AG20443 (cell line): ENCODE measurements at places on chromosomes 6 and 20.
A peak's percentile ranks its signal among the peaks of the same experiment; 100 is the strongest.

GRCh38 chr6:146267447-146267846 lies 238.6 kb downstream of the GRM1 start:
- no peak for DNase-seq

- DNase-seq, result no peak
Measured at GRCh38 chr20:4887586-4887985, 113.7 kb downstream of the SLC23A2 start.

DNA sequence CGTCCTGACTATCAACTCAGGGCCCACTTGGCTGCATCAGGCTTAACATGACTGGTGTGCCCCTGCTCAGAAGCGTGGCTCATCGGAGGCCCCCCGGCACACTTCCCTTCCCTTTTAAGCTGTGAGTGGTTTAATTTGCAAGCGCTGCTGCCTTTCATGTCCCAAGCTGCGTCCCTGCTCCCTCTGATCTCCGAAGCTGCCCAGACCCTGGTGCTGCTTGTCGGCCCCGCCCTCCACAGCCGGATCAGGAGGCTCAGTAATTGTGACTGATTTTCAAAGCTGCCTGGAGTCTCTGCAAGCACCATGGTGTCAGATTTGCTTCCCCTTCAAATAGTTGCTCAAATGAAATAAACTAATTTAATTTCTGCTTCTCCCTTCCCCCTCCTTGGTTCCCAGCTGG lies 71.1 kb downstream of the CDH22 start:
- no peak for DNase-seq

DNA sequence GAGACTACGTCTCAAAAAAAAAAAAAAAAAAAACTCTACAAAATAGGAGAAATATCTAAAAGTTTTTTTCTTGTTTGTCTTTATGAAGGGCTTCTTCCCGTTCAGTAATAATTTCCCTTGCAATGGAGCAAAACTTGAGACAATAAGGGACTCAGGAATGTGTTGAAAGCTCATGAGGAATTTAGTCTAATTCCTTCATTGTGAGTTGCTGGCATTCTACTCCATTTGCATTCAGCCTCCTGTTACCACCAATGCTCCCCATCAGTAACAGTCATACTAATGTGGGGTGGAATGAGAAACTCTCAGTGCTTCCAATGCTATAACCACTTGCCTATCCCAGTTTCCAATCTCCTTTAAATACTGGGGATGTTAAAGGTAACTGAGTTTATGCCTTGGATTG lies 576.7 kb upstream of the AGPAT4 start:
- peak; percentile 41 for DNase-seq

DNA sequence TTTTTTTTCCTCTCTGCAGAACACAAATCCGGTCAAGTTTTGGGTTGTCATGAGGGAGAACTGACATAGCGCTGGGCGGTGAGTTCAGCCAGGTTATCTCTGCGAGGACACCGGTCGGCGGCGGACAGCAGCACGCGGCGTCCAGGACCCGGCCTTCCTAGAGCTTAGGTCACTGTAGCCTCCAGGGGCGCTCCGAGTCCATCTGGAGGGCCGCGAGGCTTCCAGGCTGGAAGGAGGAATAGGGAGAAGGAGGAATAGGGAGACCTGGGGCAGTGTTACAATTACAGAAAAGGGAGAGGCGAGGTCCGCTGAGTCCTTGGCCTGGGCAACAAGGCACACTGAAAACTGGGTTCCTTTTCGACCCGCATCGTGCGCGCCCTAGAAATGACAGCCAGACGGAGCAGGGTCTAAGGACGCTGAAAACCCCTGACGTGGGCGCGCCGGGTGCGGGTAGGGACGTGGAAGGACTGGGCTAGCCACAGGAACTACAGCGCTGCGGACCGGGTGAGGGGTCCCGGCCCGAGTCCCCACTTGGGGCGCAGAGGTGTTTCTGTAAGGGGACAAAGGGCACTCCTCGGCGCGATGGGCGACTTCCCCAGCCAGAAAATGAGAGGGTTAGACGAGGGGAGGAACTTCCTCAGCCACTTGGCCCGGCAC lies 536 bp upstream of the FNDC1 start:
- DNase-seq, result peak; percentile 80

- DNase-seq, result no peak
Measured at GRCh38 chr6:48027704-48028435, 83.1 kb downstream of the PTCHD4 start.

GRCh38 chr6:158519761-158520160 lies 40.1 kb upstream of the TMEM181 start:
- no peak for DNase-seq

DNA sequence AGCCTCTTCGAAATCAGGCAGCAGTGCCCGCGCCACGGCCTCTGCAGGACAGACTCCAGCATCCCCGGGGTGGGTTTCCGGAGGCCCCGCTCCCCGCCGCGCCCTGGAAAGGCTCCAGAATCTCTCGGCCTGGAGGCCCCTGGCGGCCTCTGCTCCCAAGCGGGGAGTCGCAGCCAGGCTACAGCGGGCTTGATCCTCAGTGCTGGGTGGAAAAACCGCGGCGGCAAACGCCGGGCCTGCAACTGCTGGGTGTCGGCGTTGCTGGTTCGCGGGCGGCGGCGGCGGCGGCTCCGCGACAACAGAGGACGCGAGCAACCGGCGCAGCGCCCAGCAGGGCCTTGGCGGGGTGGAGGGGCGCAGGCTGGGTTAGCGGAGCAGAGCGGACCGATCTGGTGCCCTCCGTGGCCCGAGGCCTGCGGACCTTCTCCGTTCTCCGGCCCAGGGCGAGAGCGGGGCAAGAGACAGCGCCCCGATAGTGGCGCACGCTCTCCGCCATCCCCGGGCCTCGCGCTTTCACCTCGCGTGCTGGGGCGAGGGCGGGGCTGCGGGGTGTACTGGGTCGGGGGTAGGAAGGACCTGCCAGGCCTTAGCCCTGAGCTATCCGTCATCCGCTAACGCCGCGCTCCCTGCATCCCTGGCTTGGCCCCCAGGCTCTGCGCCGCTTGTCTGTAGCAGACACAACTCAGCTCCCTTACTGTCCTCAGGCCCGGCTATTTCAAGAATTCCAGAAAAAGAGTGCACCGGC lies 3.4 kb upstream of the ZNF292 start:
- DNase-seq, result peak; percentile 62

- peak; percentile 35 for DNase-seq
Measured at GRCh38 chr6:155066361-155066760, 71.2 kb downstream of the TIAM2 start.

GRCh38 chr20:19301843-19302242 lies 89.4 kb downstream of the SLC24A3 start:
- no peak for DNase-seq

- no peak for DNase-seq
Measured at GRCh38 chr6:169904051-169904922, 152.9 kb downstream of the ERMARD start.

GRCh38 chr6:80173411-80173810 lies 66.9 kb downstream of the BCKDHB start:
- DNase-seq, result no peak

DNA sequence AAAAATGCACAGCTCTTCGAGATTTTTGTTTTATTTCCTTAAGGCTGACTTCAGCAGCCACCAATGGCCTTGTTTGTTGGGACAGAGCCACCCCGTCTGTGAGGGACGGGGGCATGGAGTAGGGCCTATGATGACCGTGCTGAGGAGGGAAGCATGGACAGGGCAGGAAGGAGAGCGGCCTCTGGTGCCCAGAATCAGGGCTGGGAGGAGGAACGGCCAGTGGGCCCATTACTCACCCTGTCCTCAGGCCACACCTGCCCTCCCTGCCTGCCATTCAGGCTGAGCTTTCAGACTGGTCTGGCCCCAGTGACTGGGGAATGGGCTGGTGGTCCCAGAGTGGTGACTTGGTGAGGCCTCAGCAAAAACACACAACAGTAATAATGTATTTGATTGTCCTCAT lies 104.4 kb downstream of the SMOC2 start:
- no peak for DNase-seq

GRCh38 chr20:47611785-47612184 lies 110.1 kb downstream of the NCOA3 start:
- DNase-seq, result no peak

DNA sequence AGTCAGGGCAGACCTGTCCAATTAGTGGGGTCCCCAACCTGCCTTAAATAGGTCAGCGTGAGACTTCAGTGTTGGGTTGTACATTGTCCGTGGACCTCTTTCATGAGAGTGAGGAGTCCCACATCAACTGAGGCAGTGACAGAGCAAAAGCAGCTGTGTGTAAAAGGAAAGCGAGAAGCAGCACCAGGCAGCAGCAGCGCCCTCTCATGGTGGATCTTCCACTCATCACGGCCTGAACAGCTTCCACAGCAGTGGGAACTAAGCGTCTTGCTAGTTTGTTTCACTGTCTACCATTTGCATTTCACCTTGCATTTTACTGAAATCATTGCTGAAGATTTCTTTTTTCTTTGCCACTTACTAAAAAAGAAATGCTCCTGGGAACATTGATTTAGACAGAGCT lies 333.8 kb downstream of the PKHD1 start:
- DNase-seq, result no peak

- DNase-seq, result no peak
Measured at GRCh38 chr6:162821102-162821501, 93.3 kb downstream of the PACRG start.

GRCh38 chr20:45223136-45223535 lies 2.0 kb downstream of the SEMG2 start:
- no peak for DNase-seq

GRCh38 chr20:21393816-21394519 lies 3.4 kb downstream of the NKX2-4 start:
- no peak for DNase-seq

- peak; percentile 49 for DNase-seq
Measured at GRCh38 chr20:20549704-20550103, 162.7 kb downstream of the RALGAPA2 start.

GRCh38 chr6:56386717-56387116 lies 139.3 kb upstream of the COL21A1 start:
- no peak for DNase-seq

DNA sequence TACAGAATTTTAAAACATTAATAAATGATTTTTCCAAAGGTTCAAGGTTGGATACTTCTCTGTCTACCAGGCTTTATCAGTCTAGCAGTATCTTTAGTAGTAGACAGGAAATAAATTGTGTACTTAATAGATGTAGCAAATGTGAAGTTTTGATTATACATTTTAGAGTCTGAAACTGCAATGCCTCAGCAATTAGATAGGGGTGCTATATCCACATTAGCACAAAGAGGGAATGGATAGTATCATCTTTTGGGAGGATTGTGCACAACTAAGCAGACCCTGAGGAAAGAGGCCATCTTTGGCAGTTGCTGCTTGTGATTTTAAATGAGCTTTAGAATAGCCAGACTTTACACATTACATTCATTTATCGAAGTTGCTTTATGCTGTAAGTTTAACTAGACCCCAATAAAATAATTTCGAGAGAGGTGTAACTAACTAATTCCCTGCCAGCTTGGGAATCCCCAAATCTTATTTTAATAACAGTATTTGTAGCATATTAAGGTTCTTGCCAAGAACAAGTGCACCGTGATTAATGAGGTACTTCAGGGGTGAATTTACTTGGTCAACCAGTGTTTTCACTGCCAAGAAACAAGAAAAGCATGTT lies 2.8 kb downstream of the KCNQ5 start:
- DNase-seq, result peak; percentile 38

DNA sequence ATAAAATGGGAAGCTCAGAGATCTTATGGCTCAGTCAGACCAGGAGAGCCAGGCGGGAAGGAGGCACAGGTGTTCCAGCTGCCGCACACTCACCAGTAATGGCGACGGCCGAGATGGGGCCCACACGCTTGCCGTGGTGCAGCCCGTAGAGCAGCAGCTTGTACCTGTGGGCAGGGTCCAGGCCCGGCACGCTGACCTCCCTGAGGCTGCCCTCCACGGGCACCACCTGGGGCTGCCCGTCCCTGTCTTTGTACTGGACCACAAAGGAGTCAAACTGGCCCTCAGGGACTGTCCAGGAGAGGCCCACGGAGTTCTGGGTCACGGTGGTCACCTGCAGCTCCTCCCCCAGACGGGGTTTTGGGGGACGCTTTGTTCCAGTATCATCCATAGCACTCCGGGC lies 31.2 kb downstream of the CYP21A2 start:
- DNase-seq, result no peak

DNA sequence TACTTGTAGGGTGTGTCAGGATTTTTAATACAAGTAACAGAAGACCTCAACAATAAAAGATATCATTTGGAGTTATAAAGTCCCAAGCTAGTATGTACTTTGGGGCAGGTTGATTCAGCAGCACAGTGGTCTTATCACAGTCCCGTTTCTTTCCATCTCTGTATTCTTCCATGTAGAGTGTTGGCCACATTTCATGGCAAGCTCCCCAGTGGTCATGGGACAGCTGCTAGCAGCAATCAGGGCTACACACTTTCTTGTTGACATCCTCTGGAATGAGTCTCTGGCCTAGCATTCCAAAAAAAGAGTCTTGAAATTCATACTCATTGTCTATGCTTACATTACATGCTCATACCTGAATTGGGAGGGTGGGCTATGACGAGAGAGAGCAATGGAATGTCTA lies 53.2 kb downstream of the SOBP start:
- DNase-seq, result no peak

DNA sequence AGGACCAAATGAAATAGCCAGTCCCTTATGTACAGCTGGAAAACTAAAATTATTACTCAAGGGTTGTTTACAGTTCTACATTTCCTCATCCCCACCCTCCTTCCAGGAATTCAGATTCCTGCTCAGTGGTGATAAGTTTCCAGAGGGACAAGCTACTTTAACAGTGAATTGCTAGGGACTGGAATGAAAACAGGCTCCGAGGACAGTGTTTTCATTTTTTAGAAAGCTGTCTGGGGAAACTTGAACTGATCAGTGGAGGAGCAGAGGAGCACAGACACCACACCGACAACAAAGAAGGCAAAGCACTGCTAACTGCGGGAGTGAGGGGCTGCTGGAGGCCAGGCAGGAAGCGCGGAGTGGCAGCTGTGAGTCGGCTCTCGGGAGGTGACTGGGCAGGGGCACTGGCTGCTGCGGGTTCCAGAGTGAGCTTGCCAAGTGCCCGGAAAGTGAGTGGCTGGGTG lies 322.2 kb downstream of the ESR1 start:
- DNase-seq, result peak; percentile 67

GRCh38 chr20:23484081-23484480 lies 6.8 kb upstream of the CST8 start:
- no peak for DNase-seq

GRCh38 chr6:17967668-17968518 lies 19.5 kb downstream of the KIF13A start:
- no peak for DNase-seq

GRCh38 chr6:89494131-89494793 lies 61.3 kb downstream of the ANKRD6 start:
- no peak for DNase-seq

DNA sequence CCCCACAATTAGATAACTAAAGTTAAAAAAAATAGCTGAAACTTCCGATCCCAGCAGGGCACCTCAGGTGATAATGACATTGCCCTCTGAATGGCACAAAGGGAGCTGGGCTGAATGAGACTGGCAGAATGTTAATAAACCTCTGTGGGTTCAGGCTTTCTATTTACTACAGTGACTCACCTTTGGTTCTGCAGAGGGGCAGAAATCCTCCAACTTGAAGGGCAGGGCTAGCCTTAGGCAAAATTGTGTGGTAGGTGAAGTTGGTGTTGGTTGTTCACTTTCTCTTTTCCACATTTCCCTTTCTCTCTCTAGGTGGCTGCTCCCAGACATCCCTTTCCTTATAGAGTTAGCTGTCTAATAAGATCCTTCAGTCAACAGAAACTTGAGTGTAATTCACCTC lies 625.2 kb downstream of the EPM2A start:
- DNase-seq, result no peak
